ENCODE measurements at places on chromosomes 6 and 20.

DNA sequence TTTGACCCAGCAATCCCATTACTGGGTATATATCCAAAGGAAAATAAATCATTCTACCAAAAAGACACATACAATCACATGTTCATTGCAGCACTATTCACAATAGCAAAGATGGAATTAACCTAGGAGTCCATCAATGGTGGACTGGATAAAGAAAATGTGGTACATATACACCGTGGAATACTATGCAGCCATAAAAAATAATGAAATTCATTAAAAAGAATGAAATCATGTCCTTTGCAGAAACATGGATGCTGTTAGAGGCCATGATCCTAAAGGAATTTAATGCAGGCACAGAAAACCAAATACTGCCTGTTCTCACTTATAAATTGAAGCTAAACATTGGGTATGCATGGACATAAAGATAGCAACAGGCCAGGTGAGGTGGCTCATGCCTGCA, 61.9 kb upstream of the BMP6 start:
- DNase-seq: no peak

- DNase-seq: no peak
These were observed 114.3 kb upstream of the JAG1 start for GRCh38 chr20:10788055-10788454.

GRCh38 chr6:142174703-142175102, 27.6 kb downstream of the VTA1 start:
- no peak for DNase-seq

- DNase-seq: no peak
These were observed 71.2 kb upstream of the EMILIN3 start for GRCh38 chr20:41437836-41438235.

- no peak for DNase-seq
These were observed 30.3 kb downstream of the TBPL1 start for GRCh38 chr6:133983099-133983939.

DNA sequence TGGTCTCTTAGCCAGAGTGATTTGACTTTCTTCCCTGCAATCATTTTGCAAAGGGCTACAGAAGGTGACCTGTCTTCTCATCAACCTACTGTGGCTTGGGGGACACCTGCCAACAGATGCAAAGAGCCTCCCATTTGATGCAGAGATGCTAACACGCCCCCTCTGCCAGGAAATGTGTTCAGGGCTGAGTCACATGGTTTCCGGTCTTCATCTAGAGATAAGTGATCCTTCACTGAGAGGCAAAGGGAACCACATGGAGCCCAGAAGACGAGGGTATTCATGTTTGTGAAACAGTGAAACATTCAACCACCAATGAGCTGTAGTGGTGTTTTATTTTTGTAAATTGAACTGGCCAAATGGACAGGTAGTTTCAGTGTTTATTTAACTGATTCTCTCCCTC, 109.0 kb upstream of the RIN2 start:
- DNase-seq: no peak

DNA sequence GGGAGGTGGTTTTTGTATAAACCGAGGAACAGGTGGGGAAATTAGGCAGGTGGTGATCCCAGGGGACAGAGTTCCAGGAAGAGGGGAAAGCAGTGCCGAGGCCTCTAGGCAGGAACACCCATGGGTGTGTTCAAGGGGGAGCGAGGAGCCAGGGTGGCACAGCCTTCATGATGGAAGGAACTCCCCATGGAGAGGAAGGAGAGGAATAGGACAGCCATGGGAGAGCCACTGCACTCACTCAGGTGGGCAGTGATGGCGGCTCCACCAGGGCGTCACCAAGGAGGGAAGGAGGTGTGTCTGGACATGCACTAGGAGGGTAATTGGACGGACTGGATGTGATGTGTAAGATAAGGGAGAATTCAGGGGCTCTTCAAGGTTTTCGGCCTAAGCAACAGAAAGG, 98.2 kb downstream of the THBS2 start:
- DNase-seq: no peak

DNA sequence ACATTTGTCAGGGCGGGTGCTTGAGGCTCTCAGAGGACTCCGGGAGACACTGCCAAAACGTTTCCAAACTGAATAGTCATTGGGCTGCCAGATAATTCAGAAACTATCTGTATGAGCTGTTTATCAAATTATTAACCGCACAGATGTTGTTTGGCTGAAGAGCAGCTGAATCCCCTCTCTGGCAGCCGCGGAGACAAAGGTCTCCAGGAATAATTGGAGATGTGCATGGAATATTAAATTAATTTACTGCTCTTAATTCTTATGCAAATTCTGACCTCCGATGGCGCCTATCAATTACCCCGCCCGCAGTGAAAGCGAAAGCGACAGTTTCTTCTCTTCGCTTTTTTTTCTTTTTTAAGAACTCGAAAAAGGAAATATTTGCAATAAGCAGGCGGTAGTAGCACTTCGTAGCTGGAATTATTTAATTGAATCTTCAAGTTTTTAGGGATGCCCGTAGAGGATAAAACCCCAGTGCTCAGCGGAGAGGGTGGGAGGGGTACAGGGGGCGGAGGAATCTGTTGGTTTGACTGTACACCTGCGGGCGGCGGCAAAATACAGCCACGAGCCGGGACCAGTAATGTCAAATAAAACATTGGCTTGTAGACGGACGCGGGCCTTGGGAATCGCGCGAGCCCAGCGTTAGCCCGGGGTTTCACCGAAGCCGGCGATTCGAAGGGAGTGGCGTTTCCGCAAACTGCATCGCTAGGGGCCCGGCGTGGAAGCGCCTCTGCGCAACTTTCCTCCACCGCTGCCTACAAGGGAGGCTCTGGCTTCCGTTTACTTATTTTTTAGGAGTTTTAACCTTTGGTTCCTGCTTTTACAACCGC, 6.2 kb downstream of the LINC00237 start:
- DNase-seq: no peak

GRCh38 chr6:6772751-6773150, 184.2 kb downstream of the LY86 start:
- no peak for DNase-seq

- DNase-seq: no peak
These were observed 276.4 kb downstream of the TAF4 start for GRCh38 chr20:61789329-61789728.

DNA sequence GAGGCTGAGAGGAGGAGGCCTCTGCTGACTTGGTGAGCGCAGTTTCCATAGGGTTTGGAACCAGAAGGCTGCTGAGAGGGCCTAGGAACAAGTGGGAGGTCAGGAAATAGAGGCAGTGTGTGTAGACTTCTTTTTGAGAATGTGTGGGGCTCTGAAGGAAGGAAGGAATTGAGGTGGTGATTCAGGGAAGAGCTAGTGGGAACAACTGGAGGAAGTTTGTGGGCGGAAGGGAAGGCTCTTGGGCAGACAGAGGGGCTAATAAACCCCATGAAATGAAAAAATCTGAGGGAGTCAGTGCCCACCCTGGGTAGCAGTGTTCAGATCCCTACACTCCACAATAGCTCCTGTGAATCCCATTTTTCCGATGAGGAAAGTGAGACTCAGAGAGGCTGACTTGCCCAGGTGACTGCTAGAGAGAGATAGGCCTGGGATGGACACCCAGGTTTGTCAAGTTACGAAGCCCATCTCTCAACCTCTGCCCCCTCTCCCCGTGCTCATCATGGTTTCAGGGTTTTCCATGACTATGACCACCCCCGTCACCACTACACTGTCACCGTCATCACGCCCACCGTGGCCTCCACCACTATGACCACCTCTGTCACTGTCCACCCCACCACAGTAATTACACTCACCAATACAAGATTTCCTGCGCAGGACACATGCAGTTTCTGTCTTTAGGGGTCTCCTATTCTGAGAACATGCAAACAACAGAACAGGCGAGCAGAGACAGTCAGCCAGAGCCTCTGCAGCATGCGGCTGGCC, 106.4 kb downstream of the MRPL14 start:
- no peak for DNase-seq

DNA sequence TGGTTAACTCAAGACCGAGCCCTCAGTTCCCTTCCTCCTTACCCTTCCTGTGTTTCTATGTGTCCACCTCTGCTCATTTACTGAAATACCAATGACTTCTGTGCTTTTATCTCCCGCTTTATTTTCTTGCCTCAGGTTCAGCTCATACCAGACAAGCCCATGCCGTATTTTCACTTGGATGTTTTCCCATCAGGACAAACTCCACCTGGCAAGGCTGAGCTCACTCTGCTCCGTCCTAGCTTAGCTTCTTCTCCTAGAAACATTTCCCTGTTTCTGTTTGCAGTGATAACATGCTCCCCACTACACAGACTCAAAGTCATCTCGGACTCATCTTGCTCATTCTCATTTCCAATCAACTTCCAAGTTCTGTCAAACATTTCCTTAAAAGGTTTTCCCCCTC, 56.9 kb upstream of the TFB1M start:
- no peak for DNase-seq

GRCh38 chr6:43037197-43037596, 15.8 kb downstream of the RRP36 start:
- no peak for DNase-seq

- no peak for DNase-seq
These were observed 37.7 kb upstream of the RAB22A start for GRCh38 chr20:58271606-58272351.

DNA sequence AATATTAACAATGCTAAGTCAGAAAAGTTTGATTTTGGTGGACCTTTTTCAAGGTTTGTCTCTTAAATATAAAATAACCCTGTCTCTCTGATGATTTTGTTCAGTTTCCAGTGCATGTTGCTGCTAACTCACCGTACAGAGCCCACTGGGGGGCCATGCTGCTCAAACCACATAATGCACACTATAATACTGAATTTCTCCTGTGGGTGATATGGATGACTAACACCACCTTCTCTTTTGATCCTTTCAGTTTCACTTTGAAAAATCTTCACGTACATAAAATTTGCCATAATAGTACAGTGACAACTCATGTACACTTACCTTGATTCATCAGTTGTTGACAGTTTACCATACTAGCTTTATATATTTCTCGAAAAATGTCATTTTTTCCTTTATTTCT, 506.6 kb upstream of the MAN1A1 start:
- no peak for DNase-seq

DNA sequence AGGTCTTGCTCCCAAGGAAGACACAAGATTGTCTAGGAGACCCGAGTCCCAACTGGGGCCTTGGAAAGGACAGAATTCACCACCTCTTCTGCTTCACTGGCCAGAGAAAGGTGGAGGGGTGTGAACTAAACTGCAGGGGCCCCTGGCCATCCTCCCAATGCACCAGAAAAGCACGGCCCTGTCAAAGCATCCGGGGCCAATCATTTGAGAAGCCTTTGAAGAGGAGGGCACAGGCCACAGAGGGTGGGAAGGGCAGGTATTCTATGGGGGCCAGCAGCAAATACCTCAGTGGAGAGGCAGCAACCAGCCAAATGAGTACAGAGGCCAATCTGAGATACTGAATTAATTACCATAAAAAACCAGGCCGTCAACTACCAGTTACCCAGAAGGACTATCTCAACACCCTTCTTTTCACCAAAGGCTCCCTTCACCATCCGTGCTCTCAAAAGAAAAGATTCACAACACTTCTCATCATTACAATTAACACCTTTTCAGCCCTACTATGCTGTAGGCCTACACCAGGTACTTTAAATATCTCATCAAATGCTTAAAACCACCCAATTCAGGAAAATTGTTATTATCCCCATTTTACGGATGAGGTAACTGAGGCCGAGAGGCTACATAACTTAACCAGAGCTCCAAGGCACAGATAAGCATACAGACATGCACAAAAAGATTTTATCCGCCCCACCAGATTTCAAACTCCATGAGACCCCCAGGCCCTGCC, 50.7 kb downstream of the TRERF1 start:
- DNase-seq: no peak

GRCh38 chr20:23060629-23061028, 11.2 kb upstream of the THBD start:
- no peak for DNase-seq

GRCh38 chr20:7940341-7940740, at the start of gene HAO1:
Gene HAO1, minus strand, starts transcription at chr20:7940458. Its CDS starts 36 bp downstream, at chr20:7940422.
- DNase-seq: no peak

DNA sequence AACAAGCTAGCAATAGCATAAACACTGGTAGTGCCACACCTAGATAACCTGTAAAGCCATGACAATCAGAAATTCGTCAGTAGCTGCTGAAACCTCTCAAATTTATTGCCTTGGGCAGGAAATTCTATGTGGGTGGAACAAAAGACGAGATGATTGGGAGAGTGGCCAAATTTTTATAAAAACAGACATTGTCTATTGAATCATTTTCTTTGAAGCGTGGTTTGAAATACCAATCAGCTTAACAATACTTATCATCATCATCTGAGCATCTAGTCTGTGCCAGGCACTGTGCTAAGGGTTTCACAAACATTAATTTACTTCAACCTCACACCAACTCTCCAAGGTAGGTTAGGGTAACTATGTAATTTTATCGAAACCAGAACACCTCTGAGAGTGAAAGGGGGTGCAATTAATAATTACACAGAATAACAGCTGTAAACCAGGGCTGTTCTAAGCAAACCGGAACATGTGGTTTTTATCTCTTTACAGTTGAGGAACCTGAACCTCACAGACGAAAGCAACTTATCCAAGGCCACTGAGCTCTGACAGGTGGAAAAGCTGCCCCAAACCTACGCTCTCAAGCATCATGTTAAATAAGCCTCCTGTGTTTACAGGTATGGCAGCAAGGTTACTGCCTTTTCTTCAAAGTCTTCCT, 43.4 kb downstream of the NHSL1 start:
- no peak for DNase-seq

GRCh38 chr6:131551902-131552301, 21.1 kb upstream of the ARG1 start:
- no peak for DNase-seq

GRCh38 chr20:51542571-51543421, at the start of gene NFATC2:
Gene NFATC2, minus strand, starts transcription at chr20:51542719. Its CDS starts 220 bp downstream, at chr20:51542499.
- no peak for DNase-seq

- DNase-seq: no peak
These were observed 88.0 kb upstream of the JAG1 start for GRCh38 chr20:10761786-10762185.

GRCh38 chr6:133262804-133263203, 21.6 kb downstream of the EYA4 start:
- no peak for DNase-seq

DNA sequence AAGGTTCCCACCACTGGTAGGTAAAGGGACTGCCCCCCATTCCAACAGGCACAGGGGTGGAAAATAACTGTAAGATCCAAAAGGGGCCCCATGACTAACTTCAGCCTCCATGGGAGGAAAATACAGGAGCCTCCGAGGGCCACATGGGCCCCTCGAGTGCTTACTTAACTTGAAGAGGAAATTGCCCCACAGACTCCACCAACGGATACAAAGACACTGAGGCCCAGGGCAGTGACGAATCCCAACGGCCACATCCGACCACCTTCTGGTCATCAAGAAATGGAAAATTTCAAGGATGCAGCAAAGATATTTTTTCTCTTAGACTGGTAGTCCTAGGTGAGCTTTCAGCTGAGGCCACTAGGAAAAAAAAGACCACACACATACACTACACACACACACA, 116.0 kb upstream of the MRPS10 start:
- no peak for DNase-seq

- DNase-seq: no peak
These were observed 10.7 kb downstream of the SLC9A8 start for GRCh38 chr20:49823152-49823847.

GRCh38 chr20:62252342-62252966, 14.1 kb downstream of the OSBPL2 start:
- no peak for DNase-seq
